Activated naive CD4-positive, alpha-beta T cell treated with anti-CD3 and anti-CD28 coated beads for 36 hours (primary cell): ENCODE measurements at places on chromosomes 11 and 22.

- no peaks in the 10 kb centered on the region for H3K4me1 ChIP-seq
- H3K36me3 ChIP-seq, result no peaks in the 10 kb centered on the region
- no peak overlapping the region for H3K4me3 ChIP-seq
- no peaks in the 10 kb centered on the region for H3K27me3 ChIP-seq
- no peak for DNase-seq
Observed at GRCh38 chr11:108534274-108534882, 36.2 kb upstream of the POGLUT3 start.

DNA sequence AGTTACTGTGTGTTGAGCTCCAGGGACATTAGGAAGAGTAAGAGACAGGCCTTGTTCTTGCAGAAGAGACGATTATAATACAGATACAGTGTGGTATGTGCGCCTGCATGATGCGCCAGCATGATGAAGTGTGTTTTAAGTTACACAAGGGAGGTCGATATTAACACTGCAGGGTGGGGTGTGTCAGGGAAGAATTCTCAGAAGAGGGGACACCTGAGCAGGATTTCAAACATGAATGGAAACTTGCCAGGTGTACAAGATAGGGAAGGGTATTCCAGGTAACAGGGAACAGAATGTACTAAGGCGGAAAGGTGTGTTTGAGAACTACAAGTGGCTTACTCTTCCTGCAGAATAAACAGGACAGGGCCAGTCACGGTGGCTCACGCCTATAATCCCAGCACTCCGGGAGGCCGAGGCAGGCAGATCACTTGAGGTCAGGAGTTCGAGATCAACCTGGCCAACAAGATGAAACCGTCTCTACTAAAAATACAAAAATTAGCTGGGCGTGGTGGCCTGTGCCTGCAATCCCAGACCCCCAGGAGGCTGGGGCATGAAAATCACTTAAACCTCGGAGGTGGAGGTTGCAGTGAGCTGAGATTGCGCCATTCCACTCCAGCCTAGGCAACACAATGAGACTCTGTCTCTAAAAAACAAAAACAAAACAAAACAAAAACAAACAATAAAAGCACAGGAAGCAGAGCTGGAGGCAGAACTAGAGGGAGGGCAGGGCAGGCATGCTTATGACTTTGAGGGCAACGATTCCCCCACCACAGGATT, 59.0 kb downstream of the SYN3 start:
- no peak for DNase-seq
- H3K4me1 ChIP-seq, result no peaks in the 10 kb centered on the region
- H3K4me3 ChIP-seq, result no peak overlapping the region
- H3K27me3 ChIP-seq, result peaks cover 5% of the 10 kb centered on the region
- no peaks in the 10 kb centered on the region for H3K36me3 ChIP-seq

GRCh38 chr11:9061807-9062206, 29.6 kb downstream of the SCUBE2 start:
- DNase-seq, result no peak
- H3K27ac ChIP-seq, result no peak overlapping the region
- H3K4me1 ChIP-seq, result peaks cover 12% of the 10 kb centered on the region
- H3K4me3 ChIP-seq, result no peak overlapping the region

- no peak overlapping the region for H3K4me3 ChIP-seq
- H3K27me3 ChIP-seq, result no peaks in the 10 kb centered on the region
- H3K36me3 ChIP-seq, result peaks cover 30% of the 10 kb centered on the region
- peaks cover 16% of the 10 kb centered on the region for H3K4me1 ChIP-seq
- no peak overlapping the region for H3K27ac ChIP-seq
- no peak for DNase-seq
Observed at GRCh38 chr11:65863889-65864705, 3.9 kb downstream of the MUS81 start.

GRCh38 chr11:92962446-92962845, 7.0 kb upstream of the MTNR1B start:
- H3K27ac ChIP-seq, result no peak overlapping the region
- peaks cover 5% of the 10 kb centered on the region for H3K4me1 ChIP-seq
- peaks cover 4% of the 10 kb centered on the region for H3K27me3 ChIP-seq
- H3K4me3 ChIP-seq, result no peak overlapping the region
- no peaks in the 10 kb centered on the region for H3K36me3 ChIP-seq
- no peak for DNase-seq

- no peak for DNase-seq
- H3K27me3 ChIP-seq, result no peaks in the 10 kb centered on the region
- no peak overlapping the region for H3K27ac ChIP-seq
- no peak overlapping the region for H3K4me3 ChIP-seq
- no peaks in the 10 kb centered on the region for H3K36me3 ChIP-seq
Observed at GRCh38 chr11:39345834-39346442, 2113.5 kb downstream of the LRRC4C start.

- no peaks in the 10 kb centered on the region for H3K27me3 ChIP-seq
- peaks cover 11% of the 10 kb centered on the region for H3K36me3 ChIP-seq
- H3K4me3 ChIP-seq, result no peak overlapping the region
- no peak for DNase-seq
- H3K27ac ChIP-seq, result no peak overlapping the region
Observed at GRCh38 chr11:9254416-9254815, 10.7 kb downstream of the DENND5A start.
